ENCODE measurements at places on chromosomes 13 and 19. TPM values are rescaled to one million over a fixed set of nuclear protein-coding genes. Genes with fewer than 3 reads are reported as not detected.

GRCh38 chr19:31718898-31719297 lies 369.7 kb upstream of the TSHZ3 start:
- no peaks in the 10 kb centered on the region for H3K36me3 ChIP-seq
- no peak for DNase-seq
- no peak overlapping the region for H3K27ac ChIP-seq
- H3K4me3 ChIP-seq = no peak overlapping the region

DNA sequence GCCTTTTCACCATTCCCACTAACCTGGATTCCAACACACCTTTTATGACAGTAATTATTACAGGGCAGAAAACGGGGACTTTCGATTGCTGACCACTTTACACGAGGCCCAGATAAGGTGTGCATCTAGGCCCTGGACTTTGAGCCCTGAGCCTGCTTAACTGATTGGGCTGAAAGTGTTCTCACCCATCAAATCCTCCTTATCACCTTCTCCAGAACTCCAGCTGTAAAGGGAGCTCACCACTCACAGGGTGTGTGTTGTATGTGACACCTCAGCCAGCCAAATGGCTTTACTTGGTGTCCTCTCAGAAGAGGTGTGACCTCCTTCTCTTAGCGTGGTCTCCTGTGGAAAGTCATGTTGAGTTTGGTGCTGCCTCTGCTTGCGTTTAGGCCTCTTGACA lies 36.5 kb downstream of the SIPA1L3 start:
- H3K27ac ChIP-seq = peak overlapping the region; percentile 8
- H3K4me1 ChIP-seq = no peaks in the 10 kb centered on the region
- H3K36me3 ChIP-seq = no peaks in the 10 kb centered on the region
- no peak overlapping the region for H3K4me3 ChIP-seq
- H3K27me3 ChIP-seq = no peaks in the 10 kb centered on the region

DNA sequence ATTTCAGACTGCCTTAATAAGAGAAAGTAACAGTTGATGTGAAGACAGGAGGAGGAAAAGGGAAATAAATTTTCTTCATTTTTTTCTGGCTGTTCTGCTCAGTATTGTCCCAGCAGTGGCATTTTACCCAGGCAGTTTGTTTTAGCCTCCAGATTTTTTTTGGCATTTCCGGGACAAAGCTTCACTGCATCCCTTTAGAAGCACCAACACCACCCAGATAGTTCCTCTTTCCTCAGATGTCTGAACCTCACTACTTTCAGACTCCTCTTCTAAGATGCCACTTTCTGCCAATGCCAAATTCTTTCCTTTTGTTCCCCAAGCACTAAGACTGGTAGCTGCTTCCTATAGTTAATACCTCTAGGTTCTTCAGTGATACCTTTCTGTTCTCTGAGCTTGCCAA lies 480.1 kb upstream of the SLC10A2 start:
- no peak for DNase-seq
- no peak overlapping the region for H3K4me3 ChIP-seq
- no peak overlapping the region for H3K27ac ChIP-seq
- no peaks in the 10 kb centered on the region for H3K27me3 ChIP-seq
- no peaks in the 10 kb centered on the region for H3K36me3 ChIP-seq

- H3K4me1 ChIP-seq = peaks cover 4% of the 10 kb centered on the region
- no peak for DNase-seq
- no peak overlapping the region for H3K27ac ChIP-seq
- no peaks in the 10 kb centered on the region for H3K27me3 ChIP-seq
- H3K4me3 ChIP-seq = no peak overlapping the region
These were observed 1.9 kb upstream of the ZNF552 start for GRCh38 chr19:57816652-57817051.

DNA sequence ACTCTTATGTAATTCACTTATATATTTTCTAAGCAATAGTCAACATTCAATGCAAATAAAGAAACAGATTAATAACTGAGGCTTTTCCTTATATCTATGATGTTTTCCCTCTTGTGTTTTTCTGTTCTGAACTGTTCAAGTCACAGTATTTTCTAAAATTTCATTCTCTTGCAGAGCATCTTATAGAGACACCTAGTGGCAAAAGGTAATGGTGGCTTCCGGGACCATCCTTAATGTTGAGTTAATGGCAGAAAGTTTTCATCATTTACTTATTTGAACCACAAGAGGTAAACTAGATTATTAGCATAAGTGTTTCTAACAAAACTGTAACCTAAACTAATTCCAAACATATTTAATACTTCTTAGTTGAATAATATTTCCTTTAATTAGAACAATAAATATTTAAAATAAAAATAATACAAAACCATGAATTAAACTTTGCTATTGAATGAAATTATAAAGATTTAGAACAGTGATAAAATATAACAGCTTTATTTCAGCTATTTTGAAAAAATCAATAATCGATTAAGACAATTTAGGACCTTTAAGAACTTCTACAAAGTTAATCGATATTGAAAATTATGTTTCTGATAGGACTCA lies 1.7 kb upstream of the SLITRK5 start:
- H3K36me3 ChIP-seq = no peaks in the 10 kb centered on the region
- H3K27ac ChIP-seq = no peak overlapping the region
- H3K27me3 ChIP-seq = peaks cover 23% of the 10 kb centered on the region
- DNase-seq = no peak

DNA sequence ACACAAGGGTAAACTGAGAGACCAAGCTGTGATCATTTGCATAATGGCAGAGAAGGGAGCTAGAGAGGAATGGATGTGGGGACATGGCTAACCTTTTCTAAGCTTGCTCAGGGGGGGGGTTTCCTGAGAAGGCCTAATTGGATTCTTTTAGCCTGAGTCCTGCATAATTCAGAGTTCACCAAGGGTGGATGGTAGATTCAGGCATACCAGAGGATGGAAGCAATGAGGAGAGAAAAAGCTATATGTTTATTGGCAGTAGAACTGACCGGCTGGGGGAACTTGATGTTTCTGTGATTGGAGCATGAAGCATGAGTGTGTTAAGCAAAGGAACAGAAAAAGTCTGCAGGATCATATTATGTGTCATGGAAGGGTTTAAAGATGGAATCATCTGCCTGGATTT lies 65.9 kb upstream of the KLF12 start:
- H3K36me3 ChIP-seq = no peaks in the 10 kb centered on the region
- no peak for DNase-seq
- no peak overlapping the region for H3K4me3 ChIP-seq

- H3K4me3 ChIP-seq = no peak overlapping the region
- no peaks in the 10 kb centered on the region for H3K27me3 ChIP-seq
- H3K4me1 ChIP-seq = no peaks in the 10 kb centered on the region
- H3K36me3 ChIP-seq = no peaks in the 10 kb centered on the region
- H3K27ac ChIP-seq = no peak overlapping the region
These were observed 711.8 kb downstream of the UQCRFS1 start for GRCh38 chr19:28500982-28501630.

- H3K27ac ChIP-seq = no peak overlapping the region
- H3K36me3 ChIP-seq = no peaks in the 10 kb centered on the region
- no peaks in the 10 kb centered on the region for H3K27me3 ChIP-seq
These were observed 41.0 kb upstream of the PEPD start for GRCh38 chr19:33562636-33563035.

DNA sequence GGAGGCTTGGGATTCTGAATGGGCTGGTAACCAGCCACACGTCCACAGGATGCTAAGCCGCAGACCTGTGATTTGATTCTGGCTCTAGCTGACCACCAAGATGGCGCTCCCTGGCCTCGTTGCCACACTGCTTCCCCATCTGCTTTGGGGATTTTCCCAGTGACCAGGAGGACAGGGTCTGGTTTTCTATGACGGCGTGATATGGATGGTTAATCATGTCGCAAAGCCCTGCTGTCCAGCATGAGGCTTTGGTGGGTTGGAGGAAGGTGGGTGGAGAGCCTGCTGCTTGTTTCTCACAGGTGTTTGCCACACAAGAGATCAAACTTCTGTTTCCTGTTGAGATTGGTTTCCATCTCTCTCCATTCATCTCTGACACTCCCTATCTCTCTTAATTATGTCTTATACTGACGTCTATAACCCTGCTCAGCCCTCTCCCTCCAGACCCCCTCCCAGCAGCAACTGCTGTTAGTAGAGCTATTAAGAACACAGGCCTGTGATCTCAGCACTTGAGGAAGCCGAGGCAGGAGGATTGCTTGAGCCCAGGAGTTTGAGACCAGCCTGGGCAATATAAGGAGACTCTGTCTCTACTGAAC lies 102.7 kb downstream of the SIPA1L3 start:
- no peak overlapping the region for H3K4me3 ChIP-seq
- no peaks in the 10 kb centered on the region for H3K27me3 ChIP-seq
- H3K4me1 ChIP-seq = no peaks in the 10 kb centered on the region
- H3K36me3 ChIP-seq = no peaks in the 10 kb centered on the region
- H3K27ac ChIP-seq = no peak overlapping the region

DNA sequence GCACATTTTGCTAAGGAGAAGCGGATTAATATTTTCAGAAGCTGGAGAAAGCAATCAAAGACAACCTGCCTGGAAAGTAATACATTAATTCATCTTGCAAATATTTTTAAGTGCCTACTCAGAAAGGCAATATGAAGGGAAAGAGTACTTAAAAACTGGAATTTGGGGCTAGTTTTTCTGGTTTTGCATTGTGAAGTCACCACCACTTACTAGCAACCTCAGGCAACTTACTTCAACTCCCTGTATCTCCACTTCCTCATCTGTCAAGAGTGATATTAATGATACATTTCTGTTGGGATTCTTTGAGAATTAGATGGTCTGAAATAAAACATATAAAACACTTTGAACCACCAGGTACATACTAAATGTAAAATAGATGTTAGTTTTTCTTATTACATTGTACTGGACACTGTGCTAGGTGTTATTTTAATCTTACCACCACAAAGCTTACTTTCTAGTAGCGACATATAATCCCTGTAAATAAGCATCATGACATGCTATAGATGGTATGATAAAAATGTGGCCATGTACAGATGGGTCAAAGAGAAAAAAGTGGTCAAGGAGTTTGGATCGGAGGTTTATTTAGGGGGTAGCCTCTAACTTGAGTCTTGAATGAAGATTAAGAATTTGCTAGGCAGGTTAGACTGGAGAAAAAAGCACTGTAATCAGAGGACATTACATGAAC lies 101.2 kb downstream of the SPRY2 start:
- no peaks in the 10 kb centered on the region for H3K4me1 ChIP-seq
- no peaks in the 10 kb centered on the region for H3K36me3 ChIP-seq
- H3K27me3 ChIP-seq = no peaks in the 10 kb centered on the region

The ZIM2 gene
- total RNA-seq = 0.12 TPM

The GRK1 gene
- total RNA-seq = not detected

The SERTM1 gene
- total RNA-seq = 0.13 TPM

The IZUMO2 gene
- not detected for total RNA-seq

The PNMA8B gene
- total RNA-seq = 0.69 TPM

The P2RY11 gene
- 8.5 TPM for total RNA-seq

Data from pancreas (tissue), 10 donors.